ENCODE measurements at places on chromosomes 12 and 14.

DNA sequence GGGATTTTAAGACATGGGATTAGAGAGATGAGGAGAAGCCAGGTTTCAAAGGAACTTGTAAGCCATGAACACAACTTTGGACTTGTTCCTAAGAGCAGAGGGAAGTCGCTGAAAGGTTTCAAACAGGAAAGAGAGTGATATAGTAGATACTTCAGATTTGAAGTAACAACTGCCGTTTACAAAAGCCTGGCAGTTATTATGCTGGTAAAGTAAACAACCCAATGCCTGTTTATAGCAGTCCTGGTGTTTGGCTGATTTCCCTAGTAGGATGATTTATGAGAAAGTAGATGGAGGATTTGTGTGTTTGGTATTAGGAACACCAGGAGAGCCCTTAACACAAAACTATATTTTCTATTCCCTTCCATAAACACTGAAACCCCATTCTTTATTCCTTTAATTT lies 285.7 kb downstream of the RMST start:
- no peak for DNase-seq
- H3K27ac ChIP-seq: no peak overlapping the region
- no peak overlapping the region for H3K4me3 ChIP-seq
- H3K27me3 ChIP-seq: no peaks in the 10 kb centered on the region

DNA sequence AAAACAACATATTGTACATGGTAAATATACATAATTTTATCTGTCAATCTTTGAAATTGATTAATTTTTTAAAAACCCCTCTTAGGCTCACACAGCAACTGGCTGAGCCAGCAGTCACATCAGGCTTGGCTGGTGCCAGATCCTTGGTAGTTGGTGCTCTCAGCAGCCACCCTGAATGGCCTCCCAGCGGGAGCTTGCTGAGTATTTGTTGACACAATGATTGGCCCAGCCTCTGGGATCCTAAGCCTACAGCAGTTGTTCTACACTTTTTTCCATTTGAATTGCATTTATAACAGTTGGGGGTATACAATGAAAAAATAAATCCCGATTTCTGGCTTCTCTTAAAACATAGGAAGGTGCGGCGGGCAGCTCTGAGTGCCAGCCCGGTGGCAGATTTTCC lies 11.1 kb downstream of the PRKAB1 start:
- H3K36me3 ChIP-seq: peaks cover 58% of the 10 kb centered on the region
- no peaks in the 10 kb centered on the region for H3K27me3 ChIP-seq

GRCh38 chr12:122021193-122021821 lies 377 bp upstream of the BCL7A start:
- peak overlapping the region; percentile 86 for H3K27ac ChIP-seq
- H3K27me3 ChIP-seq: peaks cover 30% of the 10 kb centered on the region
- H3K4me1 ChIP-seq: no peaks in the 10 kb centered on the region

GRCh38 chr12:51329742-51330141 lies 5.8 kb upstream of the BIN2 start:
- H3K4me3 ChIP-seq: peak overlapping the region; percentile 62
- peaks cover 5% of the 10 kb centered on the region for H3K36me3 ChIP-seq
- peak overlapping the region; percentile 44 for H3K27ac ChIP-seq
- H3K27me3 ChIP-seq: no peaks in the 10 kb centered on the region
- DNase-seq: no peak
- peaks cover 33% of the 10 kb centered on the region for H3K4me1 ChIP-seq

GRCh38 chr12:24608637-24609285 lies 340.1 kb downstream of the BCAT1 start:
- H3K36me3 ChIP-seq: no peaks in the 10 kb centered on the region
- H3K27me3 ChIP-seq: peaks cover 14% of the 10 kb centered on the region
- no peaks in the 10 kb centered on the region for H3K4me1 ChIP-seq

GRCh38 chr12:53533471-53533870 lies 26.2 kb upstream of the NPFF start:
- no peaks in the 10 kb centered on the region for H3K4me1 ChIP-seq
- peaks cover 85% of the 10 kb centered on the region for H3K36me3 ChIP-seq
- no peak overlapping the region for H3K27ac ChIP-seq
- no peak overlapping the region for H3K4me3 ChIP-seq

DNA sequence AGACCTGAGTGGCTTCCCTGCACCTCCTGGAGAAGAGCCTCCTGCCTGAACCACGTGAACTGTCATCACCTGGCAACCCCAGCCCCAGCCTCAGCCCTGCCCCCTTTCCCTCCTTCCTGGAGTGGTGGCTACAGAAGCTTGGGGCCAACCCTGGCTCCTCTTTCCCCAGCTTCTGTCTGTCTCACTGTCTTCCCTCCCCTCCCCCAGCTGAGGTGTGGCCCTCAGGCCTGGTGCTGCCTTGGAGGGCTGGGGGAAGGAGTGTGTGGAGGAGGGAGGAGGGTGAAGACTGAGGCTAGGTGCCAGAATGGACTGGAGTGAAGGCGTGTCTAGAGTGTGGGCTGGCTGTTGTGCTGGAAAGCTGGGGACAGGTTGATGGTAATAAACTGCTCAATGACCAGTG lies 9.7 kb downstream of the NFATC4 start:
- H3K27ac ChIP-seq: no peak overlapping the region
- no peak for DNase-seq
- no peaks in the 10 kb centered on the region for H3K36me3 ChIP-seq
- no peaks in the 10 kb centered on the region for H3K4me1 ChIP-seq
- H3K4me3 ChIP-seq: no peak overlapping the region

DNA sequence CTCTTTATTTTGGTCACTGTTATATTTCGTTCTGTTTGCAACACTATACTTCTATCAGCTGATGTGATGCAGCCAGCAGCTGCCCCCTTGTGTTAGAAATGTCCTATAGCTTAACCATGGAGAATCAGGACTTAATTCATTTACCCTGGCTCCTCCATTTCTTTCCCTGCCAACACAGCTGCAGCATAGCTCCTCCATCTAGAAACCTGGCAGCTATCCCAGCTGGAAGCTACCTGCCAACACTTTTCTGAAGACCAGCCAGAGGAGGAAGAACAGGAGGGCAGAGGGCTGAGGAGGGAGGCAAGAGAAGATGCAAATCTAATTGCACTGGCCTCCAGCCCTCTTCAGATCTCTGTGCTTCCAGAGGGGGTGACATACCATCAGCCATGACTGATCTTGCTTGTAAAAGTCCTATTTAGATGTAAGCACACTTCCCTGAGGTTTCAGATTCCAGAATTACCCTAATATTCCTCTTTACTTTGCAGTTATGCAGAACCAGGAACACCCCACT lies 156.8 kb upstream of the TMEM260 start:
- H3K4me1 ChIP-seq: no peaks in the 10 kb centered on the region
- DNase-seq: no peak
- H3K27me3 ChIP-seq: peaks cover 56% of the 10 kb centered on the region

GRCh38 chr12:24772813-24773212 lies 176.1 kb downstream of the BCAT1 start:
- H3K4me1 ChIP-seq: no peaks in the 10 kb centered on the region
- H3K27me3 ChIP-seq: no peaks in the 10 kb centered on the region
- H3K4me3 ChIP-seq: no peak overlapping the region
- H3K36me3 ChIP-seq: no peaks in the 10 kb centered on the region
- no peak for DNase-seq

GRCh38 chr14:74616507-74616906 lies 4.5 kb upstream of the LTBP2 start:
- H3K4me1 ChIP-seq: peaks cover 73% of the 10 kb centered on the region
- peaks cover 25% of the 10 kb centered on the region for H3K36me3 ChIP-seq
- no peak overlapping the region for H3K4me3 ChIP-seq
- DNase-seq: no peak
- no peak overlapping the region for H3K27ac ChIP-seq
- H3K27me3 ChIP-seq: no peaks in the 10 kb centered on the region

DNA sequence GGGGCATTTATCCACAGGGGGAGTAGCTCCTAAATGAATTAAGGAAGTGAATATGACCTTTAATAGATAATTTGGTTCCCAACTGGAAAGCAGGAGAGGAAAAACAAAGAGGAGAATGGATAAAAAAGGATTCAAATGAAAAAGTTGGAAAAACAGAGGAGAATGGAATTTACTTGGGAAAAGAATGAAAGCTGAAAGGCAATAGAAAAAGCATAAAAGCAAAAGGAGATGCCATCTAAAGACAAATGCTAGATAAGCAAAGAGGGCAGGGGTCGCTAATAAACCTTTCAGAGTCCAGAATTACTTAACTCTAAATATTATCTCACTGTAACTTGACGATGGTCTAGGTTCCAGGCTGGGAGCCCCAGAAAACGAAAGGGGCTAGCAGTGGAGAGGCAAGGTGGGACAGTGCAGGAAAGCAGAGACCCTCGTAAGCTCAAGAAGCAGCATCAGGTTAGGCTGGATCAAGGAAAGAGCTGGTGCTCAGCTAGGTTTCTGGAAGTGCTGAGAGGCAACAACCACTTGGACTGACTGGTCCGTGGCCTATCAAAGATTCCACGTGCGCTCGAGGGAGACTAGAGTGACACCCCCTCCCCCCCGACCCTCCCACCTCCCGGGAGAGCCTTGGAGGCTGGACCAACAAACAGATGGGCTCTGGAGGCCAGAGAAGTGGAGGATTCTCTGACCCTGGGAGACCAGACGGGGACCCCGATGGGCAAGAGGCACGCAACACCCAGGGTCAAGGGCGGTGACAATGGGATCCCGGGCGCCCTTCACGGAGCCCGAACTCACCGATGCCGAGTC lies 1.2 kb downstream of the SLC2A13 start:
- H3K4me3 ChIP-seq: peak overlapping the region; percentile 99
- DNase-seq: no peak
- peaks cover 37% of the 10 kb centered on the region for H3K4me1 ChIP-seq
- peak overlapping the region; percentile 32 for H3K27ac ChIP-seq
- no peaks in the 10 kb centered on the region for H3K27me3 ChIP-seq
- H3K36me3 ChIP-seq: peaks cover 26% of the 10 kb centered on the region

DNA sequence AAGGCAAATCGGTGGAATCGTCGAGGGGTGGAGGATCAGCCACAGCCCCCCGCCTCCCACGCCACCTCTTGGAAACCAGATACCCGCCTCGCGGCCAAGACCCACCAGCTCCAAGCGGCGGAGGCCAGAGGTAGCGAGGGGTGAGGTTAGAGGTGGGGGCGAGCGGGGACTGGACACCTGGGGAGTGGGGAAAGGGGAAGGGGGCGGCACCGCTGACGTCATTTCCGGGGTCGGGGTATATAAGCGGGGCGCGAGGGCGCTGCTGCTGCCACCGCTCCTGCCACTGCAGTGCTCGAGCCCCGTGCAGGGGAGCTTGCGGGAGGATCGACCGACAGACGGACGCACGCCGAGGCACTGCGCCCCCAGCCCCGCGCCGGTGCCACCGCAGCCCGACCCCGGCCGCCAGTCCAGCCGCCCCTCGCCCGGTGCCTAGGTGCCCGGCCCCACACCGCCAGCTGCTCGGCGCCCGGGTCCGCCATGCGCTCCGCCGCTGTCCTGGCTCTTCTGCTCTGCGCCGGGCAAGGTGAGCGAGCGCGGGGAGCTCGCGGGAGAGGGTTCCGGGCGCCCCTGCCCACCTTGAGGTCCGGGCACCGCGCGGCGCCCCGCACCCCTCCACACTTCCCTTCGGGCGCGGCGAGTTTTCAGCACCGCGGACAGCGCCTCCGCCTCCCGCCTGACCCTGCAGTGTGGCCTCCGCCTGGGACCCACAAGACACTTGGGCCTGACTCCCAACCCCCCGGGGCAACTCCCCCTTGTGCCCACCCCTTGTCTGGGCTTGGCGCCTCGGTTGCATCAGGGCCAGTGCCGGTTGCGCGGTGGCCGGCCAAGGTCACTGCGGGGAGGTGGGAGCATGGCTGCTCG lies at the start of gene CHGA:
TSS of gene CHGA (plus strand) at position 268 of the 861 bp plus-strand sequence. CDS start at position 478, 210 bp downstream.
- H3K27ac ChIP-seq: no peak within 1 kb of the TSS
- peaks cover 70% of the 10 kb centered on the region for H3K27me3 ChIP-seq
- peaks cover 7% of the 10 kb centered on the region for H3K4me1 ChIP-seq
- H3K4me3 ChIP-seq: no peak within 1 kb of the TSS
- DNase-seq: peak; percentile 18

- H3K4me3 ChIP-seq: no peak overlapping the region
- peaks cover under 1% of the 10 kb centered on the region for H3K27me3 ChIP-seq
- H3K27ac ChIP-seq: no peak overlapping the region
- DNase-seq: no peak
- H3K36me3 ChIP-seq: no peaks in the 10 kb centered on the region
Observed at GRCh38 chr14:51484485-51484884, 167.2 kb upstream of the FRMD6 start.

- peaks cover 23% of the 10 kb centered on the region for H3K27me3 ChIP-seq
- DNase-seq: peak; percentile 1
- H3K4me3 ChIP-seq: peak overlapping the region; percentile 94
Observed at GRCh38 chr14:31560759-31561154, 447 bp upstream of the NUBPL start.

- no peak overlapping the region for H3K4me3 ChIP-seq
- no peak for DNase-seq
- peaks cover 3% of the 10 kb centered on the region for H3K36me3 ChIP-seq
Observed at GRCh38 chr12:91618281-91618680, 435.7 kb upstream of the DCN start.

DNA sequence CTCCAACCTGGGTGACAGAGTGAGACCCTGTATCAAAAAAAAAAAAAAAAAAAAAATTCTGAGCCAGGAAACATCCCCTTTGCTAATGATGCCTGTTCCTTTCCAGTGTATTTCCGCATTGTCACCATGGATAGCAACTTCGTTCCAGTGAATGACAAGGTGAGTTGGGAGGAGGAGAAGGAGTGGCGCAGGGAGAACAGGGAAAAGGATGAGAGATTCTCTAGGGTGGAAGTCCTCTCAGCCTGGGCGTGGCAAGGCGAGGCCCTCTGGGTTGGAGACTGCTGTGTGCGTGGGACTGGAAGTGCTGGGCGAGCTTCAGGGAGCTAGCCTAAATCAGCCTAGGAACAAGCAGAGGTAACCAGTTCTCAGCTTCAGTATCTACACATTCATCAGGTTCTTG lies 7.2 kb downstream of the A2ML1 start:
- no peak overlapping the region for H3K4me3 ChIP-seq
- no peaks in the 10 kb centered on the region for H3K4me1 ChIP-seq
- no peak overlapping the region for H3K27ac ChIP-seq

GRCh38 chr12:104672501-104673265 lies 215.9 kb downstream of the CHST11 start:
- H3K27me3 ChIP-seq: no peaks in the 10 kb centered on the region
- peaks cover 10% of the 10 kb centered on the region for H3K36me3 ChIP-seq
- peak overlapping the region; percentile 92 for H3K27ac ChIP-seq

- H3K27ac ChIP-seq: no peak overlapping the region
- H3K4me1 ChIP-seq: no peaks in the 10 kb centered on the region
- no peak for DNase-seq
- no peak overlapping the region for H3K4me3 ChIP-seq
- H3K27me3 ChIP-seq: no peaks in the 10 kb centered on the region
Observed at GRCh38 chr14:102252834-102253801, 51.8 kb downstream of the MOK start.

- H3K27me3 ChIP-seq: no peaks in the 10 kb centered on the region
- H3K4me1 ChIP-seq: peaks cover 54% of the 10 kb centered on the region
- no peak for DNase-seq
- H3K4me3 ChIP-seq: no peak overlapping the region
Observed at GRCh38 chr14:24688030-24688658, 54.2 kb upstream of the GZMB start.

DNA sequence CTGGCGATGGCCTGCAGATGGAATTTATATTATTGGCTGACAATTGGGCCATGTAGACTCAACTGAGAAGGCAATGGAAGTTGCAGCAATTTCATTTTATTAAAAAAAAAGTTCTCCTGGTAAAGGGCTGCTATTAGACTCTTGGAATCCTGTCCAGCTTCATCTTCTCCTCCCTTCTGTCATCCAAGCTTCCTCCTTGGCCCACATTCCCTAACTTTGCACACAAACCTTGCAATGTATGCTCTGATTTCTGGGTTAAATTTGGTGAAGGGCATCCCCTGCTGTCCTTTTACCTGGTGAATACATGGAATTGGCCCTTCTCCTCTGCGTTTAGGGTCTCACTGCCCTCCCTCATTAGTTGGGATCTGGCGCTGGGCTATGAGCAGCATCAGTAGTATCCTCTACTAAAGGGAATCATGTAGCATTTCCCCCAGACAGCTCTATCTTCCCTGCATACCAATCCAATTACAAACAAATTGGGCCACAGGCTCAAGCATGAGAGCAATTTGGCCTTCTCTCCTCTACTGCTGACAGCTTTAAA lies 336.9 kb downstream of the BMP4 start:
- H3K36me3 ChIP-seq: no peaks in the 10 kb centered on the region
- DNase-seq: no peak
- no peak overlapping the region for H3K27ac ChIP-seq
- no peaks in the 10 kb centered on the region for H3K4me1 ChIP-seq
